ENCODE measurements at places on chromosomes 4 and X. TPM values are rescaled to one million over a fixed set of nuclear protein-coding genes. Genes with fewer than 3 reads are reported as not detected.

GRCh38 chrX:12138361-12139313 lies at the start of gene FRMPD4:
Gene FRMPD4 (plus strand): TSS chrX:12138473. CDS start chrX:12138972, 499 bp downstream.
- DNase-seq = no peak

DNA sequence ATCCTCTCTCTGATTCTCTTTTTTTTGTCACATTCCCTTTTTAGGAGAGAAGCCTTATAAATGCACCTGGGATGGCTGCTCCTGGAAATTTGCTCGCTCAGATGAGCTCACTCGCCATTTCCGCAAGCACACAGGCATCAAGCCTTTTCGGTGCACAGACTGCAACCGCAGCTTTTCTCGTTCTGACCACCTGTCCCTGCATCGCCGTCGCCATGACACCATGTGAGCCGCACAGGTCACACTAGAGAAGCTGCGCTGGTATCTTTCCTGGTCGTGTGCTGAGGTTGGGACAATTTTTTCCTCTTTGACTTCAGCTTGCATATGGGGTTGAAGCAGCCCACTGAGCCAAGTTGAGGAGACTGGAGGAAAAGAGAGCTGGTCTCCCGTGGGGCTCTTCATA lies 52.1 kb downstream of the KLF8 start:
- no peak for DNase-seq

GRCh38 chr4:185405296-185405999 lies 8.8 kb downstream of the ANKRD37 start:
- DNase-seq = no peak

- no peak for DNase-seq
Measured at GRCh38 chr4:38002451-38003071, 42.4 kb downstream of the PTTG2 start.

- no peak for DNase-seq
Measured at GRCh38 chrX:152832520-152832919, 1.7 kb downstream of the NSDHL start.

DNA sequence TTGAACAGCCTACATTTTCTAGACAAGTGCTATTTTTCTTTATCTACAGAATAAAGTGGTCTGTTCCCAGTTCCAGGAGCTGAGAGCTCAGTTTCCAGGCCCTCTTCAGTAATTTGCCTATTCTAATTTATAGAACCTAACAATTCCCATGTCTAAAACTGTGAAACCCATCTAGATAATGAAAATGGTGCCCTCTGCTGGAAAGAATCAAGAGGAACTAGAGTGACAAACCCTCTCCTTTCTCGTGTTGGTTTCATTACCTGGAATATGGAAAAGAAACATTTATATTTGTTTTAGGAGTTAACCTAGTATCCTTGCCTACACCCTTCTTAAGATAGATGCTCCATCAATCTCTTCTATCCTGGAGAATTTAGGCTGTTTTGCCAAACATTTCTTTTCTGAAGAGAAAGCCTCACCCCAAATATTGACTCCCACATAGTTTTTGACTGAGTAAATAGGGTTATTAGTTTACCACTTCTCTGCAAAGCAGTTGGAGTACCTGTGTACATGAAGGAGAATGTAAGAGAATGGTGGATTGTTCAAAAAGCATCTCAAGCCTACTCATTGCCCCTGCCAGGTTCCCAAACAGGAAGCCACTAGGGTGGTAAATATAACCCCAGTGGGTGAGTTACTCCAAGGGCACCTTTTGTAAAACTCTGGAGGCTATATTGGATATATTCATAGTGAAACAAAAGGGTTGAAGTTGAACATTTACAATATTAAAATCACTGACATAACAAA lies 121.6 kb downstream of the RASL11B start:
- DNase-seq = peak; percentile 64

- DNase-seq = no peak
Measured at GRCh38 chr4:951594-952468, 19.6 kb downstream of the TMEM175 start.

DNA sequence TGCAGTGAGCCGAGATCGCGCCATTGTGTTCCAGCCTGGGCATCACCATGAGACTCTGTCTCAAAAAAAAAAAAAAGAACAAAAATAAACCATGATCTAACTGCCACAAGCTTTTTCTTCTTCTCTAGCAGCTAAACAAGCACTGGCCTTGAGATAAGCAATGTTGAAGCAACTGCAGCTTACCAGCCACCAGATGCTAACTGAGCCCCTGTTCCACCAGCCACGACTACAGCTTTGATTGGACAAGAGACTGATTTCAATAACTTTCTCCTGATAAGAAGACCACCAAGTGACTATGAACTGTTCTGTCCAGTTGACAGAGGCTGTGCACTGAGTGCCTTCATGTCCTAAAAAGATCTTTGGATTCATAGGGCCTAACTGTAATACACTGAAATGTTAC lies 58.5 kb downstream of the DCTD start:
- no peak for DNase-seq

DNA sequence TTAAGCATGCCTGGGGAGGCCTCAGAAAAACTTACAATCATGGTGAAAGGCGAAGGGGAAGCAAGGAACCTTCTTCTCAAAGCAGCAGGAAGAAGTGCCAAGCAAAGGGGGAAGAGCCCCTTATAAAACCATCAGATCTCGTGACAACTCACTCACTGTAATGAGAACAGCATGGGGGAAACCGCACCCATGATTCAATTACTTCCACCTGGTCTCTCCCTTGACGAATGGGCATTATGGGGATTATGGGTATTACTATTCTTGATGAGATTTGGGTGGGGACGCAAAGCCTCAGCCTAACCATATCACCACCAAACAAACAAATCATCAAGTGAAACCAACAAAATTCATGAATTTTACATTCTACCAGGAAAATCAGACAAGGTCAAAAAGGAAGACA lies 76.7 kb upstream of the TAB3 start:
- no peak for DNase-seq

GRCh38 chrX:56503941-56504673 lies 59.3 kb upstream of the UBQLN2 start:
- no peak for DNase-seq

- no peak for DNase-seq
Measured at GRCh38 chr4:31458813-31459212, 738.6 kb downstream of the PCDH7 start.

- DNase-seq = no peak
Measured at GRCh38 chr4:177220376-177220775, 89.3 kb upstream of the NEIL3 start.

DNA sequence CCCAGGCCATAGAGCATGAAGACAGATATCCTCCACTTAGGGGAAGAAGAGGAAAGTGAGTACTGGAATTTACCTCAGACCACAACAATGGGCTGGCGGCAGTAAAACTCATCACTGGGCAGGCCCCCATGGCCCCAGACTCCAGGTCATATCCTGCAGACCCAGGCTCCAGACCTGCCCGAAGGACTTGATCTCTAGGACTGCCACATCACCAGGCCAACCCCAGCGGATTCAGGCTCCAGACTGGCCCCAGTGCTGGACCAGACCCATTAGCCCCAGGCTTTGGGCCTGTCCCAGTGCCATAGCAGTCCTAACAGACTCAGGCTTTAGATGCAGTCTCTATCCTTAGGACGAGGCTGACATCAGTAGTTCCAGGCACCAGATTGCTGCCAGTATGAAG lies 190.6 kb downstream of the DLG3 start:
- DNase-seq = no peak

- no peak for DNase-seq
Measured at GRCh38 chrX:7050271-7050670, 97.2 kb upstream of the STS start.

GRCh38 chrX:152635941-152636340 lies 1.8 kb upstream of the GABRQ start:
- no peak for DNase-seq

- DNase-seq = peak; percentile 94
Measured at GRCh38 chr4:124712372-124713184, at the start of gene ANKRD50. Gene ANKRD50 (minus strand): TSS chr4:124712732. CDS start chr4:124710511, 2,221 bp downstream.

GRCh38 chr4:152424396-152424795 lies 111.5 kb downstream of the FBXW7 start:
- DNase-seq = no peak

- DNase-seq = no peak
Measured at GRCh38 chr4:36773467-36773866, 471.1 kb upstream of the NWD2 start.

CTAG1A gene
- not detected for total RNA-seq

KCTD8 gene
- total RNA-seq = 0.20 TPM

EXOC1L gene
- not detected for total RNA-seq

ANOS1 gene
- 38.0 TPM for total RNA-seq

NLRP2B gene
- not detected for total RNA-seq

CT45A1 gene
- total RNA-seq = not detected

ARAP2 gene
- total RNA-seq = 25.4 TPM

ERAS gene
- total RNA-seq = not detected
